ENCODE measurements at places on chromosomes 5 and 9.

DNA sequence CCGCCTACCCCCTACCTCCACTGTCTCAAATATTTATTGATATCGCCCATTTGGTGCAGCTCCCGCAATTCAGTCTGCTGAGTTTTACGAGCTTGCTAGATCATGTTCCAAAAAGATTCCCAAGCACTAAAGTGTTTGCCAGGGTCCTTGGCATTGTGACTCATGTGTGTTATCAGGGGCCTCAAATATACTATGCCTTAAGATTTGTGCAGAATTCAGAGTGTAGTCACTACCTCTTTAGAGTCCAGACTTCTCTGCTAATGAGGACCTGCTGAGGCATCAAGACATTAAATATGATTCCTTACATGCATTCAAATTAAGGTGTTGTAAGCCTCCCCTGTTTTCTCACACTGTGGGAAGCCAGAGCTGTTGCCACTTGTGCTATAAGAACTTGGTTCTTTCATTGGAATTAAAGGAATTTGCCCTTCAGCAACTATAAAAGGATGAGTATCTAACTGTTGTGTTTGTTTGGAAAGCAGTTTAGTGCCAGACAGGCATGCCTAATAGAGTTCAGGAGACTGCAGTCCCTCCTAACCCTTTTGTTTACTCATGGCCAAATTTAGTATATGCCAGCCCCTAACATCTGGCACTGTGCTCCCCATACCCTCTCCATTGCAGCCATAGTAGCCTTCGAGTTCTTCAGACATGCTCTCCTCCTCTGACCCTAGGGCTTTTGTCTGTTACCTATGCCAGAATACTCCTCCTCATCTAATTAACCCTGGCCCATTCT lies 316.4 kb downstream of the NR3C1 start:
- no peak for DNase-seq

- DNase-seq = no peak
Observed at GRCh38 chr5:15388866-15389265, 111.1 kb upstream of the FBXL7 start.

DNA sequence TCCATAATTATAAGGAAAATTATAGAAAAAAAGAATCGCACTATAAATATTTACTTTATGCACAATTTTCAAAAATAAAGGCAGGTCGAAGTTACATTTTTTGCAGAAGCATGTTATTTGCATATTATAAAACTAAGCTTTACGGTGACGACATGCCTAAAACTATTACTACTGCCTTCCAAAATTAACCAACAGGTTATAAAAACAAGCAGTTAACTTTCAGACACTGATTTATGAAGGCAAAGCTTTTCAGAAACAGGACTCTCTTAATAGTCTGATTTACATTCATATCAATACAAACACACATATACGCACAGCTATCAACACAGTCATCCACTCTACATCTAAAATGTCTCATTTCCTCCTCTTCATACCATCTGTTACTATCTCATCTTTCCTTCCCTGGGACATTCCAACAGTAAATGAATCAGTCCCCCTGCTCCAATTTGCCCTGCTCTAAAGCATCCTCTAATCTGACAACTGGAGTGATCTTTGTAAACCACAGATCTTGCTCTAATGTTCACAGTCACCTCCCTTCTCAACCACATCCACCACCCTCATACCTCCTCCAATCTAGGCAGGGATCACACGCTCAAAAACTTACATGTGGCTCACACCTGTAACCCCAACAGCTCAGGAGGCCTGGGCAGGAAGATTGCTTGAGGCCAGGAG lies 21.6 kb downstream of the FBXW11 start:
- no peak for DNase-seq

DNA sequence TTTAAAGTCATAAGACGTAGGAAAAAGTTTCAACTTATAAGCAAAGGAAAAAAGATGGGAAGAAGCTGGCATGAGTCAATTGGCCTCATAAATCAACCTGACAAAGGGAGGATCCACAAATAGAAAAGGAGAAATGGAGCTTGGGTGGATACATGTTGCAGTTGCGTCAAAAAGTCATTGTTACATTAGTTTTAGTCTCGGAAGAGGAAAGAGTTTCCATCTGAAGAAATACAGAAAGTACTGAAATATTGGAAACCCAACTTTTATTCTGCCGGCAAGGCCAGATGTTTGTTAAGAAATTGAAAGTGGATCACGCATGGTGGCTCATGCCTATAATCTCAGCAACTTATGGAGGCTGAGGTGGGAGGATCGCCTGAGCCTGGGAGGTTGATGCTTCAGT lies 11.3 kb upstream of the TIMD4 start:
- no peak for DNase-seq

DNA sequence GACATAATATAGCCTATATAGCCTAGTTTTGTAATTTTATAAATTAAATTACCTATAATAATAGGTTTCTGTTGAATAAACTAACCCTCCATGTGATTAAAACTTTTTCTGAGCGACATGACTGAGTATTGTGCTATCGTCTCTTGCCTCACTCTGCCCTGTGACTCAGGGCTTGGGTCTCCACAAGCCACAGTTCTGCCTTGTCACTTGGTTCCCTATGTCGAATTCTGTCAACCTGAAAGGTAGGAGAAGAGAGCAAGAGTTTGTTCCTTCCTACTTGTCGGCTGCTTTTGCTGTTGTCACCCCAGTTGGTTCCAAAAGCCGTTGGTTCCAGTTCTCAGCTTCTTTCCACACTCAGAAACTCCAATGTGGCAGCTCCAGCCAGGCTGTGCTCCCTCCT lies 285.9 kb downstream of the PSAT1 start:
- no peak for DNase-seq

DNA sequence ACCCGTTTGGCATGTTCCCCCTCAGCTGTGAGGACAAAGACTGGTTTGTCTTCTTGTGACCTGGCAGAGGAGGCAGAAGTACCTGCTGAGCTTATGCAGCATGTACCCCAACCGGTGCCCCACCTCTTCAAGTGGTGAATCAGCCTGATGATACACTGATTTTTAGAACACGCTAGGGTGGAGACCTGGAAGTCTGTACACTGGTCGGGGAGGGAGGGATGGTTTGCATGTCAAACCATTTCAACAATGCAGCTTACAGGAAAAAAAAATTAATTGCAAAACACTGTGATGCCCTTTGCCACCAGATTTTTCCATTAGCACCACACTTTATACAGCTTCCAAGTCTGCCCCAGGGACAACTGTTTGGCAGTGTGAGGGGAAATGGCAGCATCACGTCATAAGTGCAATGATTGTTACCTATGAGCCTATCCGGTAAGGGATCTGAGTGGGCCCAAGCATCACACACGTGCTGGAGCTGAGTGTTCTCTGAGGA lies 155.1 kb upstream of the DMRT1 start:
- DNase-seq = no peak
